ENCODE measurements at places on chromosomes 7 and 10. TPM values are rescaled to one million over a fixed set of nuclear protein-coding genes. Genes with fewer than 3 reads are reported as not detected.

NYAP1 gene
- total RNA-seq, result 0.36 TPM

SLC13A1 gene
- not detected for total RNA-seq

SHH gene
- not detected for total RNA-seq

TFR2 gene
- total RNA-seq, result 12.1 TPM

SDHAF3 gene
- total RNA-seq, result 9.2 TPM

PTPRN2 gene
- 1.4 TPM for total RNA-seq

FAM24A gene
- not detected for total RNA-seq

MKLN1 gene
- 64.4 TPM for total RNA-seq

SLC26A4 gene
- total RNA-seq, result 0.24 TPM

LIPM gene
- total RNA-seq, result not detected
